ENCODE measurements at places on chromosomes 2 and 18. TPM values are rescaled to one million over a fixed set of nuclear protein-coding genes. Genes with fewer than 3 reads are reported as not detected.
A peak's percentile ranks its signal among the peaks of the same experiment; 100 is the strongest.

Gene PSD4
- 21.1 TPM for polyA plus RNA-seq

- DNase-seq, result no peak
Measured at GRCh38 chr2:107584577-107584976, 242.1 kb upstream of the RGPD4 start.

- DNase-seq, result no peak
Measured at GRCh38 chr2:120550282-120550681, 185.4 kb upstream of the GLI2 start.

GRCh38 chr2:57796527-57796926 lies 250.1 kb upstream of the VRK2 start:
- no peak for DNase-seq

DNA sequence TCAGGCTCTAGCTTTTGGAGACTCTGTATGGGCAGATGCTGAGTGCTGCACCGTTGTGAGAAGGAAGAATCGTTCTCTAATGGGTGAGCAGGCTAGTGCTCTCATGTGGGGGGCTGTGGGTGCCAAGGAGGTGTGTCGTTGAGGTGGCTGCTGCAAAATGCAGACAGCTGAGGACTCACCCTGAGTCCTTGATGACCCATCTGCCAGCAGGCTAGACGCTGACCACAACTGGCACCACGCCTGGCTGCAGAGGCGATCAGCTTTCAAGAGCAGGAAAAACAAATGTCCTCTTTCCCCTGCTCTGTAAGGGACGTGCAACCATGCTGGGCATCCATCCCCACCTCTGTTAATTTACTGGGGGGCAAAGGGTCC lies 48.2 kb downstream of the HAUS1 start:
- no peak for DNase-seq

DNA sequence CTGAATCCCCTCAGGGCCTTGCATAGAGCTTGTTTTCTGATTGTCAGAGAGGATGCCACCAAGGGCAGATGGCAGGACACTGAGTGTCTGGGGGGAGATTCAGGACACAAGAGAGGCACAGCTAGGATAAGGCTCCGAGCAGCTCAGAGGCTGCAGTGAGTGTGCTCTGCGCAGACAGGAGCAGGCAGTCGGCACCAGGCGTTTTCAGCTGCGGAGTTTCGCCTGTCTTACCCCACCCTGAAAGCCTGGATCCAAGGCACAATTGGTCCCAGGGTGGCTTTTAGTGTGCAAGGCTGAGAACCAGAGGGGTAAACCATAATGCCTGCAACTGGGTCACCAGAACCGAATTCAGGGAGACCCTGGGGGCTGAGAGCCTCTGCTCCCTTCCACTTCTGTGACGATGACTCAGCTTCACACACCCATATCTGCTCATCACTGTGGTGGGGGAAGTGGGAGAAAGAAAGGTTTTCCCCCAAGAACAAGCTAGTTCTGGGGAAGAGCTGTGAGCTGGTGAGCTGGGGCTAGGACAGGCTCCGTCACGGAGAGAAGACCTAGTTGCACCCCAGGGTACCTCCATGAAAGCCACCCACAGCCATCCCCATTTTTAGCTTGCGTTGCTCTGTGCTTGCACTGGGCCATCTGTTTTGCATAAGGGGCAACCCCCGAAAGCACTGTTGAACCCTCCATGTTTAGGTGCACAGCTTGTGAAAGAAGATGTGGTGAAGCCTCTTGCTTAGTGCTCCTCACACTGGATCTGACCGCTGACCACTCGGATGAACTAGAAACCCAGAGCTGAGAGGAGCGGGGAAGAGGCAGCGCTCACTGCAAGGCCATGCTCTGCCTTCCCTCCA lies 173.7 kb downstream of the CELF4 start:
- no peak for DNase-seq

Gene HOXD3
- polyA plus RNA-seq, result 0.36 TPM

Gene KIF1A
- 0.26 TPM for polyA plus RNA-seq

DNA sequence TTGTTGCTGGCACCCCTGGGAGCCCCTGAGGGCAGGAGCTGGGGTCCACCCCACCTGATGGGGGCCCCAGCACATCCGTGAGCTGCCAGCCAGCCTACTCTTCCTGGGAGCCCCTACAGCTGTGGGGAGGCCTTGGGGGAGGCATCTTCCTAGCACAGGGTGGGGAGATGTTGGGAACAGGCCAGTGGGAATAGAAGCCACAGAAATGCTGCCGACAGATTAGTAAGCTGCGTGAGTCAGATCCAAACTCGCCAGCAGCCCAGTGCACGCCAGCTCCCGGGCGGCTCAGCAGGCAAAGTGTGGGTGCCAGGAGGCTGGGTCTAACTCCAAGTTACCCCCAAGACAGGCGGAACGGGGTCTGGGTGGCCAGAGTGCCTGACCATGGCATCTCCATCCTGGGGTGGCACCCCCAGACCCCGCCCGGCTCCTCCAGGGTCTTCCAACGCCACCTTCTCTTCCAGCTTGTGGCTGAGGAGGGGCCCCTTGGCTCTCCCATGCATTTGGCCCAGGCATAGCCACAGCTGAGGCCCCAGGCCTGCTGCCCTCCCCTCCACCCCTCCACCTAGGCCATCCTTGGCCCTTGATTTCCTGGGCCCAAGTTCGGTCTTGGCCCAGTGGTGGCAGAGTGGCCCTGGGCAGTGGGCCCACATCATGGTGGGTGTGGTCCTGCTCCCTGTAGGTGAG lies 15.3 kb downstream of the CROCC2 start:
- peak; percentile 58 for DNase-seq

GRCh38 chr18:54878659-54879358 lies 50.5 kb downstream of the RAB27B start:
- DNase-seq, result no peak

DNA sequence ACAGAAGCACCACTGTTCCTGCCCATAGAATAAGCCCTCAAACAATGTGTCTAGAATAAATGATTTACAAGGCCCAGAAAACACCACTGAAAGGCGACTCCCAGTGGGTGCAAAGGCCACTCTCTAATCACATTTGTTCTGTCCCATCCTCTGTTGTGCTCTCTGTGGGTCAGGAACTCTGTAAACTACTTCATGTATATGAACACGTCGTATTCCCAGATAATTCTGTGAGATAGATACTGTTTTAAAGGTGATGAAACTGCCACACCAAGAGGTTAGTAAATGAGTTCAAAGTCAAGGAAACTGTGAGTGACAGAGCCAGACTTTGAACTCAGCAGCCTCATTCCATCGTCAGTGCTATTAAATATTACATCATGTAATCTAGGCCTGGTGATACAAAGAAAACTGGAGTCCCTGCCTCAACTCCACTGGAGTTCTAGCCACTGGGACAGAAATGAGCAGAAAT lies 269.7 kb upstream of the DCC start:
- DNase-seq, result no peak

DNA sequence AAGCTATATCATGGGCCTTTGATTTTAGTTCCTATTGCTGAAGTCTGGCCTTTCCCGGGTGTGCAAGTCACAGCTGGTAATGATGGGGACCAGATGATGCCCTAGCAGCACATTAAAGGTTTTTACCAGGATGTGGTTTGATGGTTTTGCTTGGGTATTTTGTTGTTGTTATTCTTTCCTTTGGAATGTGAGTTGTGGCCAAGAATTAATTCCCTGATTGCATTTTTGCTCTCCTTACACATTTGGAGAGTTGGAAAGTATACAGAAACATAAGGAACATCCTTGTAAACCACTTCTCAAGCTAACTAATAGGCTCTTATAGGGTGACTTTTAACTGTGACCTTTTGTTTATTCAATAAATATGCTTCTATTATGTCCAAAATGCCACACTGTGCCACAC lies 154.1 kb upstream of the MMADHC start:
- no peak for DNase-seq

DNA sequence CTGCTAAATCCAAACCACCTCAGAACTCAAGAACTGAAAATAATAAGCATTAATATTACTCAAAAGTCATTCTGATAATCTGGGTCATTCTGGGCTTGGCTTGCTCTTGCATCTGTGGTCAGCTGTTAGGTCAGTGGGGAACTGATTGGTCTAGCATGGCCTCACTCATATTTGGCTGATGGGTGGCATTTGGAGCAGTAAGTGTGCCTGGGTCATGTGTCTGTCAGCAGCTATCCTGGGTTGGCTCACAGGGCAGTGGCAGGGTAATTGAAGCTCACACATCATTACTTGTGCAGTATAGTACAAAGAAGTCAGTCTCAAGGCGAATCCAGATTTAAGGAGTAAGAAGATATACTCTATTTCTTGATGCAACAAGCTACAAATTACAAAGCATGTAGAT lies 9.6 kb downstream of the RPL37A start:
- no peak for DNase-seq

Measured in A549 (cell line).